ENCODE measurements at places on chromosomes 7 and 10.

GRCh38 chr10:131277278-131277677 is 34.2 kb downstream of the TCERG1L start:
- no peak for DNase-seq

DNA sequence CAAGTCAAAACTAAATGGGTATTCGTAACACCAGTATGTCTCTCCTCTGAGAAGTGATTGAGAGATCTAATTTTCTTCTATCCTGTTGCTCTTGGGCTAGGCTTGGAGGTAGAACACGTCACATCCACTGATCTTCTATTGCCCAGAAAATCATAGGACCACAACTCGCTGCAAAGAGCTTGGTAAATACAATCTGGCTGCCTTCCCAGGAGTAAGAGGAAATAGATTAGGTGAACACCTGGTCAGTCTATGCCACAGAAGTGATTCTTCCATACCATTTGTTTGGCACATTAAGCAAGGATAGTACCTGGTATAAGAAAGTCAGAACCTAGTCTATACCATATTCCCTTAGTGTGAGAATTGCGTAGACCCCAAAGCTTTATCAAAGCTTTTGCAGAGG is 129.3 kb upstream of the PHYHIPL start:
- DNase-seq: no peak

DNA sequence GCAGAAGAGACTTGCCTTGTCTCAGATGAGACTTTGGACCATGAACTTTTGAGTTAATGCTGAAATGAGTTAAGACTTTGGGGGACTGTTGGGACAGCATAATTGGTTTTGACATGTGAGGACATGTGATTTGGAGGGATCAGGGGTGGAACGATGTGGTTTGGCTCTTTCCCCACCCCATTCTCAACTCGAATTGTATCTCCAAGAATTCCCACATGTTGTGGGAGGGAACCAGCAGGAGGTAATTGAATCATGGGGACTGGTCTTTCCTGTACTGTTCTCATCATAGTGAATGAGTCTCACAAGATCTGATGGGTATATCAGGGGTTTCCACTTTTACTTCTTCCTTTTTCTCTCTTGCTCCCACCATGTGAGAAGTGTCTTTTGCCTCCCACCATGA is 229.7 kb upstream of the KCND2 start:
- no peak for DNase-seq

DNA sequence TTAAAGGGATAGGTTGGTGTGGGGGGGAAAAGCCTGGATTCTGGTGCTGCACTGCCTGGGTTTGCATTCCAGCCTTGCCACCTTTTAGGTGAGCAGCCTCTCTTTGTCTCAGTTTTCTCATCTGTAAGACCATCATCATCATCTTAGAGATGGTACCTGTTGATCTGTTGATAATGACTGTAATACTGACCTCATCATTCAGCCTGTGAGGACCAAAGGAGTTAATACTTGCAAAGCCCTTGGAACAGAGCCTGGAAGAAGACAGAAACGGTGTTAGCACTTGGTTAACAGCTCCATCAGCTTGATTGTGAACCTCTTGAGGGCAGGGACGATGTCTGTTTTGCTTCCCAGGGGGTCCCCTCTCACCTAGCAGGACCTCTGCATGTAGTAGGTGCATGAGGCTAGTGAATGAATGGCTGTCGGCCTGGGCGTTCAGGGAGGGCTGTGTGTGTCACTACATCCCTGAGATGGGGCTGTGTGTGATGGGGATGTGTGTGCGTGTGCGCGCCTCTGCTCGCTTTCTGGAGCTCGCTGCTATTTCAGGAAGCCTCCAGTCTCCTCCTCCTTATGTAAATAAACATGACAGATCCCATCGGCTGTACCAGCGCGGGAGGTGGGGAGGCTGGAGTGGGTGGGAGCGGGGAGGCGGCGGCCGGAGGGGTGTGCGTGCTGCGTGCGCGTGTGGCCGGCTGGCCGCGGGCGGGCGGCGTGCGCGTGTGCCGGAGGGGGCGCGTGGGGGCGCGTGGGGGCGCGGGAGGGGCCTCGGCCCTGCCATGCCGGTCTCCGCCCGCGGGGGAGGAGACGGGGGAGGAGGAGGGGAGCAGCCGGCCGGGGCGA is 61.2 kb downstream of the NEURL1 start:
- DNase-seq: peak; percentile 64

- no peak for DNase-seq
Measured at GRCh38 chr10:6400821-6401465, 179.1 kb downstream of the PRKCQ start.

DNA sequence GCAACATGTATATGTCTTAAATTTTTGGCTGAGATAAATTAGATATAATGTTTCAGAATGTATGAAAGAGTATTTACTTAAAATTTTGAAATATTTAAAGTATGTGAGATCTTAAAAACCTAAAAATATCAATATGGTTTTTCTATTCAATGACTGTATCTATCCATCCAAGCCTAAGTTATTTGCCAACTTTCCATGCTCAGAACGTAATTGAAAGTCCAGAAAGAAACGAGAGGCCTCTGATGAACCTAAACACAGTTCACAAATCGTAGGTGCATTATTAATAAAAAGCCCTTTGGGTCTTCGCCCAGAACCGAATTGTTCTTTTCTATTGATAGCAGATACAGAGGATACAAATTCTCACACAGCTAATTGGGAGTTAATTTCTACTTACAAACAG is 6.5 kb downstream of the SVIL start:
- DNase-seq: no peak

- DNase-seq: no peak
Measured at GRCh38 chr7:135369405-135369804, 135.8 kb downstream of the STRA8 start.

DNA sequence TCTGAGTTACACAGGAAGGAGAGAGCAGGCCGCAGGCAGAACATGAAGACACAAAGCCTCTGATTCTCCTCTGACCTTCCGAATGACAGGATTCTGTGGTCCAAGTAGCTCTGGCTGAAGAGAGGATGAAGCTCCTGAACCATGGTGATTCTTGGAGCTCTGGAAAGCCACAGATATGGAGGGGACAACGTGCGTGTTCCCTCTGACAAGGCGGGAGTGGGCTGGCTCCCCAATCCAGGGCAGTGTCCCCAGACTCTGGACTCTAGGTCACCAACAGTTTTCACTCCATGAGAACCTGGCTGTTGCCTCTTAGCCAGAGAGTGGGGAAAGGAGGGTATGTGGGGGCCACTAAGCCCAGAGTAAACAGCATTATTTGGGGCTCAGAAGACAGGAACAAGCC is 7.4 kb upstream of the TRPV6 start:
- DNase-seq: no peak

DNA sequence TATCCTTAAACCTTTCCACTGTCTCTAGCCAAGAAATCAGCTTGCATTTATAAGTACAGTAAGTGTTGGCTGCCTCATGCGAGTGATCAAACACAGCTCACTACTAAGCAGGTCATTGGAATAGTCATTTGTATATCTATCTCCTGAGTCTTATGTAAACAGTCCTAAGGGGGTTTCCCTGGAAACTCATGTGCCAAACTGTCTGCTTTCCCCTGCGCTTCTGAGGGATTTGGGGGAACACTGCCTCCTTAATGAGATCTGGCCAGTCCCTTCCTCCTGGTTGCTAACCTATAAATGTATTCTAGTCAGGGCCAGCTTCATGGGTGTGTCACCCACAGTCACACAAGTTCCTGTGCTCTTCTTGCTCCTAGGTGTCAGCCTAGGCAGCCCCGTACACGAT is 133.1 kb downstream of the CD36 start:
- no peak for DNase-seq

DNA sequence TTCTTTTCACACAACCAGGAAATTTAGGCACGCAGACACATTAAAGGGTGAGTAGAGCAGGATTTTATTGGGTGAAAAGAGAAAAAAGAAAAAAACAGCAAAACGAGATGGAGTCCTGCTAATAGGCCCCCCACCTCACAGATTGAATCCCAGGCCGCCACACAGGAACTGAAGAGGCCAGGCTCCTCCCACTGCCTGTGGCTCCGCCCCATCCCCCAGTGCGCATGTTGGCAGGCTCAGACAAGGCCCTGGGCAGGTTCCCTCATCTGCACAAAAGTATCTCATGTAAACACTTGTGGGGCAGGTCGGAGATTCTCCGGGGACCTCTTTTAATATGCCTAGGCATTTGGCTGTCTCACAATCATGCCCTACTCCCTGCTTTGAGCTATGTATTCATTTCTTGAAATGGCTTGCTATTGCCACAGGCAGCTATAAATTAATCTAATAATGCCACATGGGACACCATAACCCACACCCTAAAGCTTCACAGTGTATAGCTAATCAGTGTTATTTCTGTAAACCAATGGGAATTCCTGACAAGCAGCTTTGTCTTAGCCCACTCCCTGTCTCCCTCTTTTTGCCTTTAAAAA is 76.2 kb upstream of the KIF5B start:
- DNase-seq: no peak

DNA sequence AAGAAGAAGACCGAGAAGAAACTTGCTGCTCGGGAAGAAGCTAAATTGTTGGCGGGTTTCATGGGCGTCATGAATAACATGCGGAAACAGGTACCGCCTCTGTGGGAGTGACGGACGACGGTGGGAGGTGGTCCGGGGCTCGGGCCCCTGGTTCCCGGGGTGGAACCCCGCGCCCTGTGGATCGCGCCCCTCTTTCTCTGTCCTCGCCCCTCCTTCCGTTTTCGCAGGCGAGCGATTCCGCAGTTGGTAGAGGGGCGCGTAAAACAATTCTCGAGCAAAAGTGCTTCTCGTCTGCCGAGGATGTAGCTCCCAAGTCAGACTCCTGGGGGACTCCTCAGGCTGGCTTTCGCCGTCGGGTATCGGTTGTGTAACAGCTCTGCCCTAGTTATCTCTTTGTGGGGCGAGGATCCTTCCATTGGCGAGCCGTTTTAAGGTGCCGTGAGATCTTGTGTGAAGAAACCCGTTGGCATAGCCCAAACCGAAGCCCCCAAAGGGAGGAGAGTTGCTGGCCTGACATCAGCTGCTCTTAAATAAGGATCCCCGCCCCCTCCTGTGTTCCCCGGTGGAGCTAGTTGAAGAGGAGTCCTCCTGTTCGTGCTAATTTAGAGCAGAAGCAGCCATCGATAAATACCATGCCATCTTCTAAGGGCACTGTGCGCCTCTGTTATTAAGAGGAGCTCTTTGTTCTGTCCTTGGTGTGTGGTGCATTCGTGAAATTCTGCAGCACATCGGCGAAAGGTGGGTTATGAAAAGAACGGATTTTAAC is 655 bp downstream of the KLHL7 start:
- peak; percentile 61 for DNase-seq

DNA sequence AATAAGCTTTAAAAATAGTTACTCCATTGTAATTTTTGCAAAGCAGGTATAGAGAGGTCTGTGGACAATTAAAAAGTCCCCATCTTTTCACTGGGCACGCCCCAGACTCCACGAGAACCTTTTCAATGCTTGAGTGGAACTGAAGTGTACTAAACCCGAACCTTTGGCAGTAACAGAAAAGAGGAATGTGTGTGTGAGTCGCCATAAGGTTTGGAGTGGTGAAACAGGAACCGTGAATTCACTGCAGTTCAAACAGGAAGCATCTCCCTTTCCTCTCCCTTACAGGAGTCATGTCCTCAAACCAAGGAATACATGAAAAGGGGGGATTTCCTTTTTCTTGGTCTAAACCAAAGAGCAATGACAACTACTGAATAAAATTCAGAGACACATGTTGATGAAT is 23.2 kb downstream of the NDUFB2 start:
- no peak for DNase-seq
